NCI-H1930 (cell line): ENCODE measurements at places on chromosomes 2 and 18.

GRCh38 chr2:216615298-216616082 is 17.7 kb upstream of the IGFBP2 start:
- peak; percentile 24 for DNase-seq

GRCh38 chr2:55761024-55761423 is 67.4 kb upstream of the PNPT1 start:
- DNase-seq, result no peak

DNA sequence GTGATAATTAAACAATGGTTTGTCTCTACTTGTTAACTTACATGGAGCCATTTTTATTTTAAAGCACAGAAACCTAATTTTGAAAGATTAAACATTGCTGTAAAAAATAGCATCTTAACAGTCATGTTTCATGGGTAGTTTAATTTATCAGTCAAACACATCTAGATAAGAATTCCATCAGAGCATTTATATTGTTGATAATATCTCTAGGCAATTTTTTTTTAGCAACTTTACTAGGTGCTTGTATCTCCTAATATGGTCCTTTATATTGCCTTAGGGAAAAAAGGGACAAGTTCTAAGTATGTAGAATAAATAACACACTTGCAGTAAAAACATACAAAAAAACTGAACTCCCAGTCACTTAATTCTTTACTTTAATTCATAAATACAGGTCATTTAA is 863 bp downstream of the CSRNP3 start:
- no peak for DNase-seq

- no peak for DNase-seq
Observed at GRCh38 chr2:189013671-189014448, 39.7 kb downstream of the COL3A1 start.

GRCh38 chr2:31319406-31320175 is 85.6 kb downstream of the EHD3 start:
- no peak for DNase-seq

GRCh38 chr2:25400169-25400568 is 58.4 kb upstream of the DNMT3A start:
- no peak for DNase-seq

GRCh38 chr2:67137699-67138098 is 259.4 kb upstream of the ETAA1 start:
- peak; percentile 79 for DNase-seq

DNA sequence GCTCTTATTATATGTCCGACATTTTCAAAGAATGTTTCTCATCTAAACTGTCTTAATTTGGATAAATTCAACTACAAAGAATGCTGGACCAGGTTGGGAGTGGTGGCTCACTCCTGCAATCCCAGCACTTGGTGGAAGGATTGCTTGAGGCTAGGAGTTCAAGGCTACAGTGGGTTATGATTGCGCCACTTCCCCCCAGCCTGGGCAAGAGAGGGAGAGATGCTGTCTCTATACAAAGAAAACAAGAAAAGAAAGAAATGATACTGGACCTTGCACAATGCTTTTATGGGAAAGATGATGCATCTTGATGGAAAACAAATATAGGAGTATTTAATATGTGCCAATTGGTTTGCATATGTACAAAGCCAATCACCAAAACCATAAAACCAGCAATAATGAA is 296.7 kb downstream of the LPIN1 start:
- no peak for DNase-seq

GRCh38 chr2:186349508-186349907 is 136.6 kb upstream of the ZC3H15 start:
- no peak for DNase-seq

- DNase-seq, result no peak
Observed at GRCh38 chr2:216350214-216350791, 22.0 kb downstream of the MARCHF4 start.

GRCh38 chr2:179745635-179746256 is 115.7 kb downstream of the ZNF385B start:
- DNase-seq, result no peak

DNA sequence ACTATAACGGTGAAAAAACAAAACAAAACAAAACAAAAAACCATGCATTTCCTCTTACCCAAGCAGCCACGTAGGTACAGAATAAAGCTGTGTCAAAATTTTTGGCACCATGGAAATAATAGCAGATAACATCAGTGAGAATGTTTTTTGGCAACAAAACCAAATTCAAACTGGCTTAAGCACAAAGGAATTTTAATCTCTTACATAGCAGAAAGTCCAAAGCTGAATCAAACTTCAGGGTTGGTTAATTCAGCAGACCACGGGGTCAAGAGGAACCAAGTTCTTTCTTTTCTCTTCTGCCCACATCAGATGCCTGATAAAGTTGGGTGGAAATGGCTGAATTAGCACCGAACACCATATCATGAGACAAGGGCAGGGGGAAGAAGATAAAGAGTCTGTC is 129.5 kb downstream of the PAX3 start:
- DNase-seq, result no peak

- DNase-seq, result no peak
Observed at GRCh38 chr2:25265001-25265400, 76.7 kb downstream of the DNMT3A start.

DNA sequence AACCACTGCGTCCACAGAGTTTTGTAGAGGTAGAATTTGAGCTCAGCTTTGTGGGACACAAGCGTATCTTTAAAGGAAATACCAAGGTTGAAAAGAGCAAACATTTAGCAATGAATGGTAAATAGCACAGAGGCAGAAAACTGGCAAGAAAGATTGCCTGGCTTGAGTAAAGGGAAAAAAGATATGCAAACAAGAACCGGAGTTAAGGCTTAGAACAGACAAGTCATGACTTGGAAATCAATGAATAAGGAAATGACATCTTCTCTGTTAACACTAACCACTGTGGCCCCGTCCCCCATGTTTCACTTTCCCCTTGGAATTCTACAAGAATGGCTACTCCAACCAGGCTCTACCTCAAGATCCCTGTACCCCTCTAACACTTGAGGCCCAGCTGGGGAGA is 3.8 kb downstream of the STAM2 start:
- no peak for DNase-seq

GRCh38 chr18:36284268-36284667 is 13.2 kb upstream of the FHOD3 start:
- DNase-seq, result no peak

DNA sequence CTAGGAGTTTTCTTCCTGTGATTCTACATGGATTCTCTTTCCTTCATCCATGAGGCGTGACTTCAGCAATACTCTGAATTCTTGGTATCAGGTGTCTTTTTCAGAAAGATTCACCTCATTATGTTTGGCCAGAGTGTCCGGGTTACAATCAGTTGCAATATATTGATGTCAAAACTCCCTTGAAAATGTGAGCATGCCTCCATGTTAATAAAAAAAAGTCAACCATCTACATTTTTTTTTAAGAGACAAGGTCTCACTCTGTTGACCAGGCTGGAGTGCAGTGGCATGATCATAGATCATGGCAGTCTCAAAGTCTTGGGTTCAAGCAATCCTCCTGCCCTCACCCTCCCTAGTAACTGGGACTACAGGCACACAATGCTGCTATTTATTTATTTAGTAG is 80.9 kb upstream of the NEUROD1 start:
- DNase-seq, result no peak

DNA sequence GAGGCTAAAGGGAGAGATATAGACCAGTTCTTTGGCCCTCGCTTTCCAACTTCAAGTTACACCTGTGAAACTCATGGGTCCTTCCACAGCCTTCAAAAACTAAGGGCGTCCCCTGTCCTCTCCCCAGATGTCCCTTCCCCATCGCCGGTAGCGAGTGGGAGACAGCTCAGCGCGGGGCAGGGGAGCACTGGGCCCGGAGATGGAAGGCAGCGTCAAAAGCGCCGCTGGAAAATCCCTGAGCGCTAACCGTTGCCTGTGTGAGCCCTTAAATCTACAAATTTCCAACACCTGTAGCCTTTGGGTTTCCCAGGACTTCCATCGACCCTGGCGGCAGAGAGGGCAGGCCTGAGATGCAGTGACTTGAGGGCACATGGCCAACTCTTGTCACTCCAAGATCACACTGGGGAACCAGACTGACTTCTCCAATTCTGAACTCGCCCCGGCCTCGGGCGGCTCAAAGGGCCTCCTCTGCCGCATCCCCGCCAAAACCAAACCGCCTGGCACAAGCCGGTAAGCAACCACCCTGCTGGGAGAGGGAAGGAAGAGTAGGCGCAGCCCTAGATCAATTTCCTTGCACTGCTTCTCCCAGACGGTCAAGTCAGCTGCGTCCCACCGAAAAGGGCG is 879 bp upstream of the EPAS1 start:
- DNase-seq, result no peak

- DNase-seq, result no peak
Observed at GRCh38 chr2:239308661-239309397, 92.0 kb downstream of the HDAC4 start.

- no peak for DNase-seq
Observed at GRCh38 chr18:62959481-62959880, 244.1 kb downstream of the PHLPP1 start.

GRCh38 chr18:8654503-8655451 is 45.5 kb downstream of the RAB12 start:
- peak; percentile 14 for DNase-seq

GRCh38 chr2:176780348-176780747 is 432.2 kb upstream of the HNRNPA3 start:
- DNase-seq, result no peak

DNA sequence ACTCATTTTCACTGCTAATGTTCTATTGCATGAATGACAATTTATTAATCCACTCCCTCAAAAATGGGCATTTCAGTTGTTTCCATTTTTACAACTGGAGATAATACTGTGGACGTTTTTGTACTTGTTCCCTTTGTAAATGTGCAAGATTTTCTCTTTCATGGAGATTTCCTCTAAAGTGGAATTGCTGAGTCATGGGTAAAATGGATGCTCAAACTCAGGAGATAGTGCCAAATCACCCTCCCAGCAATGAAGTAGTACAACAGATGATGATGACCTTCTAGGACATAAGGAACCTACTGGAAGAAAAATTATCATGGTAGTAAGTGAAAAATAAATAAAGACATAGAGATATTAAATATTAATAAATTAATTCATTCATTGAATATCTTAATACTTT is 460.8 kb upstream of the CHST9 start:
- DNase-seq, result no peak

DNA sequence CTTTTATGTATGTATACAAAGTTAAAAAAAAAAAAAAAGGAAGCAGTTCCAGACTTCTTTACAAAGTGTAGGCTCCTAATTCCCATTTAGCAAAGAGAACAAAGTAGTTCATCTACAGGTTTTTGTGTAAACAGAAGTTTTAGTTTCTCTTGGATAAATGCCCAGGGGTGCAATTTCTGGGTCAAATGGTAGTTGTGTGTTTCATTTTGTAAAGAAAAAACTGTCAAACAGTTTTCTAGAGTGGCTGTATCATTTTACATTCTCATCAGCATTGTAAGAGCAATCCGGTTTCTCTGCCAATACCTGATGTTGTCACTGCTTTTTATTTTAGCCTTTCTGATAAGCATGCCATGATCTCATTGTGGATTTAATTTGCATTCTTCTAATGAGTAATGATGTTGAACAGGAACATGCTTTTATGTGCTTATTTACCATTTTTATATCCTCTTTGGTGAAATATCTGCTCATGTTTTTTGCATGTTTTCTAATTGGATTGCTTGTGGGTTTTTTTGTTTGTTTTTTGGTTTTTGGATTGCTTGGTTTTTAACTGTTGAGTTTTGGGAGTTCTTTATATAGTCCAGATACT is 16.6 kb upstream of the PSME4 start:
- DNase-seq, result peak; percentile 63

DNA sequence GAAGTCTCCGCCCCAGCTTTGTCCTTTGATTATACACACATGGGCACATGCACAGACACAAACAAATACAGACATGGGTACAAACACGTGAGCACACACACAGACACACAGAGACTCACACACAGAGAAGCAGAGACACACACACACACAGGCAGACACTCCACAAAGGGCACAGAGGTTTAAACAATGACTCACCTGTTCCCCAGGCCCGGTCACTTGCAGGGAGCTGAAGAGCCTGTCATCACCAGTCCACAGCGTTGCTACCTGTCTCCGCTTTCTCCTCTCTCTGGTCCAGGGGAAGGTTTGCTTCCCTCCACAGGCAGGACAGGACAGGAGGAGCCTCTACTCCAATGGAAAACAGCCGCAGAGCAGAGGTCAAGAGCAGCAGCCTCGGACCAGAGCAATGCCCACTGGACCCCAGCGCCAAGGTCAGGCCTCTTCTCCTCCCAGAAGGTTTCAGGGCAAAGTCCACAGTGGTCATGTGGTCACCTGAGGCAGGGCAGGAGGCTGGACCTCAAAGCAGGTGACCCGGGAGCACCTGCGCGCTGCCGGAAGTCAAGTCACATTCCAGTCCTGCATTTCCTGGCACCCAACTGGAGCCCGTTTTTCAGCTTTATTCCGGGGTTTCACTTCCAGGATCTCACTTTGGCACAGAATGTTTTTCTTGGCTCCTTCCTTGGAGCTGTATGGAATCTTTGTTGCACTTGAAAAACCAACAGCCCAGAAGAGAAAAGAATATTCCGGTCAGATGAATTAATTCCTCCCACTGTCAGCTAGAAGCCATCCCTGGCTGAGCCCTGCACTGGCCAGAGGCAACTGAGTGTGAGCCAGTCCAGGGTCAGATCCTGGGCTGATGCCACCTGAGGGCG is at the start of gene RAB17:
RAB17 (minus strand) TSS at position 463 of the 869 bp plus-strand sequence. CDS start 4,580 bp downstream, outside the sequence.
- DNase-seq, result no peak

- DNase-seq, result no peak
Observed at GRCh38 chr2:241008711-241009121, 10.3 kb downstream of the SNED1 start.

- DNase-seq, result no peak
Observed at GRCh38 chr2:174117951-174118930, 130.1 kb downstream of the OLA1 start.

GRCh38 chr18:62045316-62045715 is 141.5 kb downstream of the PIGN start:
- no peak for DNase-seq

GRCh38 chr2:51994123-51994763 is 962.3 kb upstream of the NRXN1 start:
- no peak for DNase-seq

DNA sequence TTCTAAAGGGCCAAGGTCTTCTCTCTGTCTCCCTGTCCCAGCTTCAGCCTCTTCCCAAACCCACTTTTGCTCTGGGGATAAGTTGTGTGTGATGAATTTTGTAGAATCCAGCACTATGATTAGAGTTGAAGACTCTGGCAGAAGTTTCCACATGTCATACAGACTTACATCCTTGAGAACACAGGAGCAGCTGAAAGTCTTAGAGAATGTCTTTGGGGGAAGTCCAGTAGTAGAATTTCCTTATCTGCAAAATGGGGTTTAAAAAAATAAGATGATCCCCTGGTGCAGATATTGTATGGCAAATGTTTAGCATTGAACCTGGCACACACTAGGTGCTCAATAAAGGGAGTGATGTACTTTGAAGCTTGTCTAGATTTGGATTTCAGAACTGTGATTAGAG is 65.2 kb downstream of the TMEM247 start:
- DNase-seq, result no peak

- DNase-seq, result no peak
Observed at GRCh38 chr2:39481611-39482010, 44.5 kb upstream of the MAP4K3 start.

DNA sequence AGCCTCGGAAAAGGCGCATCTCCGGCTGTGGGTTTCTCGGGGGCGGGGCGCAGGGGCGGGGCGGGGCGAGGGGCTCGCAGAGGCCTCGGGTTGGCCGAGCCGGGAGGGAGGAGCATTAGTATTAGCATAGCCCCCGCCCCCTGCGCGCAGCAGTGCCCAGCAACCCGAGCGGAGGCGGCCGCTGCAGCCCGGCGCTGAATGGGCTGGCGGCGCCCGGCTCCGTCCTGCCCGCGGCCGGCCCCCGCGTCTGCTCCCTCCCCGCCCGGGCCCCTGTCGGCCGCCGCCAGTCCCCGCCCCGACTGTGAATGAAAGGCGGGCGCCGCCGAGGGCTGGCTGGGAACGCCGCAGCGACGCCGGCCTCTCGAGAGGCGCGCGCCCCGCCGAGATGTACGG is at the start of gene EFR3B:
EFR3B (plus strand) TSS at position 149 of the 393 bp plus-strand sequence; CDS start at position 386, 237 bp downstream.
- peak; percentile 92 for DNase-seq
